ENCODE measurements at places on chromosomes 5 and 9.

DNA sequence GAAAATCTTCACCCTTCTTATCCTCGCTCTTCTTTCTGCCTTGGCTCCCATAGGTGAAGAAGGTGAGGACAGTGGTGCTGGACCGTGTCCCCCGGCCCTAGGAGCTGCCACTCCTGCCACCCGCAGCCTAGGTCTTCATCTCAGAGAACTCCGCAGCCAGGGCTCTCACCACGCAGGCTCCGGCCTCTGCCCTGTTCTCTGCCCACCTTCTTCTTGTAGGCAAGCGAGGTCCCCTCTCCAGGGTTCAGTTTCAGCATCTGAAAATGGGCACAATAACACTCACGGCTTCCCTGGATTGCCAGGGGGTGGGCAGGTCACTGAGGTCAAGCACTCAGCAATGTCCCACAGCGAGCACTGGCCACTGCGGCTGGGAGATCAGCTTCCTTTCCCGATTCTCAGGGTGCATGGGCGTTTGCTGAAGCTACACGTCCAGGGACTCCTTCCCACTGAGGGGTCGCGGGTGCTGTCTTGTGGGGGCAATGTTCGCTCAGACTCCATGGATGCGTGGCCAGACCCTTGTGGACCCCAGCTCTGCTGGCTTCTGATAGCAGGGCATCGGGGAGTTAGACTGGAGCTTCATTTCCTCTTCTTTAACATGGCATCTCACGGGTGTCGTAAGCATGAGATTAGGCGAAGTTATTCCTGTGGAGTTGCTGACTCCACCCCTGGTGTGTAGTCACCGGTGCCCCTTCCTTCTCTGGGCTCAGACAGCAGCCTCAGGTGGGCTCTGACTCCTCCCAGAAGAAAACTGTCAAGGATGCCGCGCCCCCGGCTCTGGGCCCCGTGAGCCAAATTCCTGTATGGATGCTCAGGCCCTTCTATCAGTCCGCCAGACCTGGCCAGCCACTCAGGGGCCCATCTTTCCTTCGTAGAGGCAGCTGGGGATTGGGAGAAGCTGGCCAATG, 145.1 kb upstream of the IRX2 start:
- no peak for DNase-seq

DNA sequence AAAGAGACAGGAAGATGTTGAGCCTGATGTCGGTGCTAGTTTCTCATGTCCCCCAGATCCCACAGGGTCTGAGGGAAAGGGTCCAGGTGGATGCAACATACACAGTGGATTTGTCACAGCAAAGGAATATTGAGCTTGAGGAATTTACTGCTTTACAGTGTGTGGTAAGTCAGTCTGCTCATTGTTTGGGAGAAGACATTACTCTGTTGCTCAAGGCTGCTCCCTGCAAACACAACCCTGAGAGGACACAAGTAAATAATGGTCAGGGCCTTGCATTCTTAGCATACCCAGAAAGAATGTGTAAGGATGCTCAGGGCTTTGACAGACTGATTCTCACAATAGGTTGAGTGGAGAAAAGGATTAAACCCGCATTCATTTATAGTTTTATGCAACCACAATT, 7.3 kb upstream of the MAN2A1 start:
- DNase-seq = no peak

GRCh38 chr9:100432736-100433135, 5.8 kb downstream of the MSANTD3 start:
- no peak for DNase-seq

DNA sequence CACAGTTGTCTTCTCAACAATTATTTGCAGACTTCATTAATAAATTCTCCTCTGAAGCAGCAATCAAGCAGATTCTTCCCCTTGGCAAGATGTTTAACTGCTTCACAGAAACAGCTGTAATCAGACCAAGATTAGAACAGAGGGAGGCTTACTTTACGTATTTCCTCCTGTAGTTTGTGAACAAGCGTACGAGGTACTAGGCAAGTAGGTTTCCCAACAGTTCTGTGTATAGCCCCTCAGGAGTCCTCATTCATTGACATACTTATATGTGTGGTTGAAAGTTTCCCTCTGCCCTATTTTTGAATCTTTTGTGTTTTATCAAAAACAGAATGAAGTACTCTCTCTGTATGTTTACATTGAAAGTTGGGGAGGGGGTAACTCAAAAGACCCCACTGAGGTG, 128.0 kb downstream of the SPATA31D1 start:
- no peak for DNase-seq

DNA sequence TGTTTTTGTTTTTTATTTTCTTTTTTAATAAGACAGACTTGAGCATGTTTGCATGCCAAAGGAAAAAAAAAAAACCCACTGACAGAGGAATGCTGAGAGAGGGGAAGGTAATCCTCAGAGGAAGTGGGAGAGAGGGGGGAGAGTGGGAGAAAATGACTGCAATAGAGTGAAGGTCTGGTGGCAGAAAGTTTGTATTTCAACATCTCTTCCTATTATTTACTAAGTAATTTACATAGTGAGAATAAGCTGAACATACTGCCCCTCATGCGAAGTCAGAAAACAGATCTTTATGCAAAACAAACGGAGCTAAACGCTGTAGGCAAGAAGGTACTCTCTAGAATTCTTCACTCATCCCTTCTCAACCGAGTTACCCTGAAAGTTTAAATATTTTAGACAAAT, 45.0 kb downstream of the ELL2 start:
- DNase-seq = no peak

- DNase-seq = no peak
Observed at GRCh38 chr5:2375757-2376250, 375.7 kb downstream of the IRX2 start.

GRCh38 chr9:4887556-4887955, 94.8 kb downstream of the RCL1 start:
- no peak for DNase-seq

DNA sequence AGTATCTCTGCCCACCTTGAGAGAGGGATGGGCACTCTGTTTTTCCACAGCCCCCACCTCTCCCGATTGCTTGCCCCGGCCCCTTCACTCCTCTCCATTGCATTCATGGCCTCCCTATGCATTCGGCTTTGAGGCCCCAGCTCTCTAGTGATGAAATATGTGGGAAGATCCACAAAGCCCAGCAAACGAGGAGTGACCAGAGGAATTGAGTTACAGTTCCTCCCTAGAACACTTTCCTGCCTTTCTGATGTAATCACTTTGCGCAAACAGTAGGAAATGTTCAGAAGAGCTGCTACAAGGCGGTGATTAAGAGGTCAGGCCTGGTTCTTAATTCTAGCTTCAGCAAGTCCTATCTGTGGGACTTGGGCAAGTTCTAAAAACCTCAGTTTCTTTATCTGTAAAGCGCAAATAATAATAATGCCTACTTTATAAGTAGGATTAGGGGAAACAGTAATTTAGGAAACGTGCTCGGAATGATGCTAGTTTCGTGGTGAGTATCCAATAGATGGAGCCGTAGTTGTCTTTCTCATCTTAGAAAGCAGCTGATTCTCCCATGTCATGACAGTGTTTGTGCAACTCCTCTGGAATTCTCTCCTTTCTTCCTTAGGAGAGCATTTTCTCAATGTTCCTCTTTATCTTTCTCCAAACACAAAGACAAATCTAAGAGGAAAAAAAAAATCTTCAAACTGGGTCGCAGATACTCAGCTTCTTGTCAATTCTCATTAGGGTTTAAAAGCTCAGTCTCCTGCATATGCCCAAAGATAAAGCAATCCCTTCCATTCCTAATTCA, 99.5 kb upstream of the MSX2 start:
- DNase-seq = no peak

- no peak for DNase-seq
Observed at GRCh38 chr5:171695804-171696203, 89.8 kb upstream of the SMIM23 start.

- no peak for DNase-seq
Observed at GRCh38 chr9:92746567-92747458, 17.8 kb downstream of the BICD2 start.

DNA sequence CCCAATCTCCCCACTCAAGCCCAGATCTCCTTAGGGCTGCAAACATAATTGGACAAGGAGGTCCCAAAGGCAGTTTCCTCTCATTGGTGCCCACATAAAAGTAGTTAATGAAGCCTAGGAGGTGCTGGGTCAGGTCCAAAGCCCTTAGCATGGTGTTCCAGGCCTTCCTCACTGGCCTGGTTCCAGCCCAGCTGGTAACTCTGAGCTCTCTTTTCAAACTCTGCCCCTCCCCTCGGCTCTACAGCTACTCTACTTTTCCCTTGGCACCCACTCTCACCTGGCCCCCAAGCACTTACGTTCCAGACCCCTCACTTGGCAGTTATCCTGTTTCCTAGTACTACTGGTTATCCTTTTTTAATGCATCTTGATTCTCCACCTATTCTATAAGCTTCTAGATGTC, 9.9 kb downstream of the SEPTIN8 start:
- no peak for DNase-seq

GRCh38 chr5:132205385-132206125, 22.1 kb downstream of the P4HA2 start:
- no peak for DNase-seq

- DNase-seq = no peak
Observed at GRCh38 chr9:34654323-34655051, 2.5 kb downstream of the IL11RA start.
